ENCODE measurements at places on chromosomes 1 and 21. TPM values are rescaled to one million over a fixed set of nuclear protein-coding genes. Genes with fewer than 3 reads are reported as not detected.

Gene C1orf167
- total RNA-seq: not detected

Gene MRPS14
- total RNA-seq: 38.4 TPM

Gene SH2D2A
- 89.2 TPM for total RNA-seq

Gene SLC25A33
- total RNA-seq: 3.3 TPM

Gene LCE1F
- not detected for total RNA-seq

Gene PCP4L1
- 1.1 TPM for total RNA-seq

Gene IFNLR1
- total RNA-seq: 6.2 TPM

Gene PPCS
- 51.6 TPM for total RNA-seq

Gene KDF1
- 1.8 TPM for total RNA-seq

Gene DNAI4
- total RNA-seq: 4.2 TPM

Gene IQGAP3
- total RNA-seq: 26.1 TPM

Gene ACTN2
- total RNA-seq: not detected

Gene LRRIQ3
- 1.8 TPM for total RNA-seq

Gene IL19
- total RNA-seq: not detected

Gene DISP3
- total RNA-seq: 0.60 TPM

Gene CFAP45
- total RNA-seq: 1.3 TPM

Gene ADAR
- total RNA-seq: 338 TPM

Gene HTR6
- 0.14 TPM for total RNA-seq

Gene CNN3
- total RNA-seq: 10.7 TPM

Gene TINAGL1
- not detected for total RNA-seq

Gene SLC26A9
- not detected for total RNA-seq

Gene LHX8
- total RNA-seq: not detected

Gene KRTAP12-2
- total RNA-seq: not detected

Gene GPR161
- total RNA-seq: 0.20 TPM

Gene AK5
- 4.7 TPM for total RNA-seq

Gene ENSA
- total RNA-seq: 172 TPM

Gene SELE
- total RNA-seq: not detected

Gene OR2AK2
- not detected for total RNA-seq

Gene BCAN
- total RNA-seq: not detected
